Muscle of leg (tissue), 16 donors: ENCODE measurements at places on chromosomes 7 and 10.

DNA sequence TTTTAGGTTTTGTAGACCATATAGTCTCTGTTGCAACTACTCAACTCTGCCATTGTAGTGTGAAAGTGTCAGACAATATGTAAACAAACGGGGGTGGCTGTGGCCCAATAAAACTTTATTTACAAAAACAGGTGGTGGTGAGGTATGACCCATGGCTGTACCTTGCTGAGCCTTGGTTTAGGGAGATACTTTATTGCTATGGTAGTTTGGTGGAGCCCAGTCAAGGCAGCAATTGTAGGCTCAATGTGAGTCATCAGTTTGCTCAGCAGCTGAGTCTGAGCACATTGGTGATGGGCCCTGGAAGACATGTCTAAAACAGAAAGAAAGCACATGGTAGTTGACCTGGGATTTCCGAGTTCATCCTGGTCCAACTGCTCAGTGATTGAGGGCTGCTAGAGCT lies 242.5 kb downstream of the REEP3 start:
- DNase-seq = no peak

DNA sequence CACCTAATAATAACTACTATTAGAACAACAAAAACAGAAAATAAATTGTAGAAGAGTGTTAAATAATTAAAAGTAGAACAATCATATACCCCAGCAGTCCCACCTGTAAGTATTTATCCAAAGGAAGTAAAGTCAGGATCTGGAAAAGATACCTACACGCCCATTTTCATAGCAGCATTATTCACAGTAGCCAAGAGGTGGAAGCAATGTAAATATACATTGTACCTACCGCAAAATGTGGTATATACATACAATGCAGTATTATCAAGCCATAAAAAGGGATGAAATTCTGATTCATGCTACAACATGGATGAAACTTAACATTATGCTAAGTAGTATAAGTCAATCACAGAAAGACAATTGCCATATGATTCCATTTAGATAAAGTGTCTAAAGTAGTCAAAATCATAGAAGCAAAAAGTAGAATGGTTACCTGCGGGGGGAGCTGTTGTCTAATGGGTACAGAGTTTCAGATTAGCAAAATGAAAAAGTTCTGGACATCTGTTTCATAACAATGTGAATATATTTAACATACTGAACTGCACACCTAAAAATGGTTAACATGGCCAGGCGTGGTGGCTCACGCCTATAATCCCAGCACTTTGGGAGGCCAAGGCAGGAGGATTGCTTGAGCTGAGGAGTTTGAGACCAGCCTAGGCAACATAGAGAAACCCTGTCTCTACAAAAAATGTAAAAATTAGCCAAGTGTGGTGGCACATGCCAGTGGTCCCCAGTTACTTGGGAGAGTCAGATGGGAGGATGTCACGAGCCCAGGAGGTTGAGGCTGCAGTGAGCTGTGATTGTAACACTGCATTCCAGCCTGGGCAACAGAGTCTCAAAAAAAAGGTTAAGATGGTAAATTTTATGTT lies 6.0 kb upstream of the TMED4 start:
- peak; percentile 75 for DNase-seq

- no peak for DNase-seq
Measured at GRCh38 chr10:114708717-114709335, 50.8 kb upstream of the ABLIM1 start.

GRCh38 chr7:9836671-9837070 lies 1137.0 kb upstream of the PHF14 start:
- no peak for DNase-seq

- no peak for DNase-seq
Measured at GRCh38 chr7:8436965-8437364, 3.6 kb downstream of the NXPH1 start.

- peak; percentile 32 for DNase-seq
Measured at GRCh38 chr7:101950450-101951119, 133.2 kb downstream of the CUX1 start.

GRCh38 chr10:58996063-58996462 lies 180.4 kb upstream of the PHYHIPL start:
- no peak for DNase-seq

GRCh38 chr7:108156897-108157605 lies 26.9 kb upstream of the LAMB4 start:
- no peak for DNase-seq

DNA sequence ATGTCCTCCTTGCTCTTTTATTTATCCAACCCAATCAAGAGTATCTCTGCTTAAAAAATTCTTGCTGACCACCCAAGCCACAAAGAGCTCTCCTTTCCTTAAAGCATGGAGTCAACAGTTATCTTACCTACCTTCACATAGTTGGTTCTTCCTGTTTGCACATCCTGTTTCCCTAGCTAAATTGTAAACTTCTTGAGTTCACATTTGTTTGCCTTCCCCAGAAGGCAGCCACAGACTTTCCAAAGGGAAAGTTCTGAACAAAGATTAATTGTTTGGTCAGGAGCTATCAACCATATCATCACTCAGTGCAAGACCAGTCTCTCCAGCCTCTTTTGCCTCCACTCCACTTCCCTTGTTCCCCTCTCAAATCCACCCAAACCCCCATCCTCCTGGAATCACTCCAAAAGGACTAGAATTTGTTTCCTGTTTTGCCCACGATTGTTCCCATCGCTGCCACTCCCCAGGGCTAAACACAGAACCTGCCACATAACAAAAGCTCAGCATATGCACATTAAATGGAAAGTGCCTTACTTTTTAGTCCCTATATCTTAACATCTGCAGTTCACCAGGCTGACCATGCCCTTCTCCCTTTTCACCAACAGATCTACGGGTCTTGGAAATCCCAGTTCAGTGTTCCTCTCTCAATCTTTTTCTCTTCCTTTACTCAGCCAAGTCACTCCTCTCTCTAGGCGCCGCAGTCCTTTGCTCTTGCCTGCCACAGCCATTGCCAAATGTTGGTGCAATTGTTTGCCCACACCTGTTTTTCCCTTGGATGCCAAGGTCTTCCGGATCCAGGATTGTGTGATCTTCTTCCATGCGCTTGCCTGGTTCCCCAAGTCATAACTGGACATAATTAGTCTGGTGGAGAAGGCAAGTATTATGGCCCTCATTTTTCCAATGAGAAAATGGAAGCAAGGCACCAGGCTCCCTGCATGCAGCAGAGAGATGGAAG lies 265.5 kb downstream of the KCNMA1 start:
- no peak for DNase-seq

- DNase-seq = peak; percentile 60
Measured at GRCh38 chr10:14556285-14556956, 218.3 kb downstream of the FAM107B start.

DNA sequence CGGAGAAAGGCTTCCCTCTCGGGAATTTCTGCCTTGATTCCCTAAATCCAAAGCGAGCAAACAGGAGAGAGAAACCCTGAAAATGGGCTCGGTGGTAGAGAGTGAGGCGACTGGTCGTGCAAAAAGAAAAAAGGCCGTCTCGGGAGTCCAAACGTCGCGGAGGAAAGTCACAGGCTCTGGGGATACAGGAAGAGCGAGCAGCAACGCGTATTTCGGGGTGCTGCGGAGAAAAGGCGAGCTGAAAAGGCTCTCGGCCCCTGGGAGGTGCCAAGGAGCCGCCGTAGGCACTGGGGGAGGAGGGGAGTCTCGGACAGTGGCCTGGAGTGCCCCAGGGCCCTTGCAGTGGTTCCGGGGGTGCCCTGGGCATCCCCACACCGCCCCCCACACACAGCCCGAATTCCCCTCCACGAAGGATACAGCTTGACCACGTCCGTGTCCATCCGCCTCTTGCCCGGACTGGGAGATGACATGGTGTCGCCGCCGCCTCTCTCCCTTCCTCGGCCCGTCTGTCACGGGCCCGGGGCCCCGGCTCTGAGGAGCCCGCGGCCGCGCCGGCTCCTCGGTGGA lies 591 bp downstream of the UBE2H start:
- peak; percentile 54 for DNase-seq

DNA sequence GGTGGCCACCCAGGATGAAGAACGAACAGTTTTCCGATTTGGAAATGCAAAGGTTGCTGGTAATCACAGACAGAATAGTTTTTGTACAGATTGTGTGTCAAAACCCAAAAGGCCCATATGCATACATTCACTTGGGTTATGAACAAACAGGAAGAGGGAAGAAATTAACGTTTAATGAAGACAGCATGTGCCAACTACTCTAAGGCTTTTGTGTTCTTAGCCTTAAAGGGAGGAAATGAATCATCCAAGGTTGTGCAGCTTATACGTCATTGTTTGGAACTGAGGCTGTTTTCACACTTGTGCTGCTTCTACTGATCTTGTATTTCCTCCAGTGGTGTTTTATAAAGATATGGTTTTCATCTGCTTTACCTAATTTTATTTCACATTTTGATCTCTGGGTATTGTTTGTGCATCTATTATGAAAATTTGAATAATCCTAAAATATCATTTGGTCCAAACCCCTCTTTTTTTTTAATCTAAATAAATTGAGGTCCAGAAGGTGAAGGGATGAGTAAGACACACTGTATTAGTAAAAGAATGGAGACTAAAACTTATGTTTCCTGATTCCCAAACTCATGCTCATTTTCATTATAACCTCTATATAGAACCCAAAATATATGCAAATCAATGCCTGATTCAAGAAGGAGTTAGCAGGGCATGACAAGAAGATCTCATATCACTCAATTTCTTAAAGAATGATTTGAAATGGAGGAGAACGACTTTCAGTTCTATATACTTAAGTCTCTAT lies 373.1 kb downstream of the THSD7A start:
- DNase-seq = peak; percentile 56

- no peak for DNase-seq
Measured at GRCh38 chr10:68878496-68878895, 22.6 kb upstream of the DDX50 start.

DNA sequence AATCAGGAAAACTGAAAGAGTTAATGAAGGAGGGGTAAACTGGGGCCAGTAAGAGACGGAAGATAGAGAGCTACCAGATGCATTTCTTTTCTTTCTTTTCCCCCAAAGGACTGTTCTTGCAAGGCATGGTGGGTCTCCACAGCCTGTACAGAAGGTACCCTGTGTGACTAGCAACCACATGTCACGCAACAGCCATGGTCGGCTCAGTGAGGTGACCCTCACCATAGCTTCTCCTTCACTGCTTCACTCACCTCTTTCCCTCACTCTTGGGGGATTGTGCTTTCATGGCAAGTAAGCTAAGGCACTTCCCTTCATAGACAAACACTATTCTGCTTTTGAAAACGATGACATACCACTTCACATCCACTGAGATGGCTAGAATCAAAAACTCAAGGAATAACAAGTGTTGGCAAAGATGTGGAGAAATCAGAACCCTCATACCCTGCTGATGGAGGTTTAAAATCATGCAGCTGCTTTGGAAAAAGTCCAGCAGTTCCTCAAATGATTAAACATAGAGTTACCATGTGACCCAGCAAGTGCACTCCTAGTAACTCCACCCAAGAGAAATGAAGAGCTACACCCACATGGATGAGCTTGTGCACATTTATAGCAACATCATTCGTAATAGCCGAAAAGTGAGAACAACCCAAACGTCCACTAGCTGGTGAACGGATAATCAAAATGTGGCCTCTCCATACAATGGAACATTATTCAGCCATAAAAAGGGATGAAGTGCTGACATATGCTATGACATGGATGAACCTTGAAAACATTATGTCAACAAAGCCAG lies 3.8 kb upstream of the INSIG1 start:
- DNase-seq = peak; percentile 63

GRCh38 chr7:123293710-123294109 lies 93.9 kb upstream of the SLC13A1 start:
- DNase-seq = no peak

- peak; percentile 20 for DNase-seq
Measured at GRCh38 chr10:32268788-32269187, 78.2 kb downstream of the EPC1 start.

DNA sequence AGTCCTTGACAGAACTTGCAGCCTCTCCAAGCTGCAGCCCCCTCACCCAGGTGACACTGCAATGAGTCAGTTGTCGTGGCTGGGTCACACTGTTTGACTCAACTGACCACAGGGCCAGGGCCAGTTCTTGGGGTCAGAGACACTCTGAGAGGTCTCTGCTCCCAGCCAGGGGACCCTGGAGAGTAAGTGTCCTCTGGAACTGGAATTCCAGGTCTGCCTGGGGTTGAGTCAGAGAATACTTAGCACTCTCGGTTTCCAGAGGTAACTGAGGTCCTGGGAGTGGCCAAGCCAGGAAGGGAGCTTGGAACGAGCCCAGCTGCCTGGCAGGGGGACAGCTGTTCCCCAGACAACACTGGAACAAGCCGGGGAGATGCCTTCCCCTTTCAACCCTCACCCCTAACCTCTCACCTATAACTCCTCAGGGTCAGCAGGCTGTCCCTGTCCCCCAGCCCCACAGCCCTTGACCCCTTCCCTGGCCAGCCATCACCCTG lies 2.2 kb upstream of the MYL10 start:
- peak; percentile 46 for DNase-seq

GRCh38 chr10:124149189-124150042 lies 56.0 kb upstream of the CHST15 start:
- peak; percentile 49 for DNase-seq

DNA sequence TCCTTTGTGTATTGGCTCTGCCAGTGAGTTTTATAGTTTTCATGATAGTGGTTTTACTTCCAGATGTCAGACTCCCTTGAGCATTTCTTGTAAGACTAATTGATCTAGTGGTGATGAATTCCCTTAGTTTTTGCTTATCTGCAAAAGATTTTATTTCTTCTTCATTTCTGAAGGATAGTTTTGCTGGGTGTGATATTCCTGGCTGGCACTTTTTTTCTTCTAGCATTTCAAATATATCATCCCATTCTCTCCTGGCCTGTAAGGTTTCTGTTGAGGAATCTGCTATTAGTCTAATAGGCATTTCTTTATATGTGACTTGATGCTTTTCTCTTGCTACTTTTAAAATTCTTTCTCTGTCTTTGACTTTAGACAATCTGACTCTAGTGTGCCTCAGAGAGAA lies 64.8 kb downstream of the SLC16A9 start:
- no peak for DNase-seq

DNA sequence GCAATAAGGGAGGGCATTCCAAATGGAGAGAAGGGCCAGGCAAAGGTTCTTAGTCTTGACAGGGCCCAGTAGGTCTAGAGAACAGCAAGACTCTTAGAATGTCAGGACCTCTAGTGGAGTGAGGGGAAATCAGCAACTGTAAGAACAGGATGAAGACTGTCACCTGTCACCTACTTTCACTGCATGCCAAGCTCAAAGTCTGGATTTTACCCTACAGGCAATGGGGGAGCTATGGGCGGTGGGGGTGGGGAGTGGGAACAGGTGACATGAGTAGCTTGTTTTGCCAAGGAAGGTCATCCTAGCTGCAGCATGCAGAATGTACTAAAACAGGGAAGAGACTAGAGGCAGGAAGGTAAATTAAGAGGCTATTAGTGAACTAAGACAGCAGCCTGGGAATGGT lies 18.3 kb downstream of the GOT1 start:
- DNase-seq = no peak
